ENCODE measurements at places on chromosomes 4 and X.

- no peak for DNase-seq
These were observed 34.4 kb downstream of the RAP2C start for GRCh38 chrX:132184871-132185270.

DNA sequence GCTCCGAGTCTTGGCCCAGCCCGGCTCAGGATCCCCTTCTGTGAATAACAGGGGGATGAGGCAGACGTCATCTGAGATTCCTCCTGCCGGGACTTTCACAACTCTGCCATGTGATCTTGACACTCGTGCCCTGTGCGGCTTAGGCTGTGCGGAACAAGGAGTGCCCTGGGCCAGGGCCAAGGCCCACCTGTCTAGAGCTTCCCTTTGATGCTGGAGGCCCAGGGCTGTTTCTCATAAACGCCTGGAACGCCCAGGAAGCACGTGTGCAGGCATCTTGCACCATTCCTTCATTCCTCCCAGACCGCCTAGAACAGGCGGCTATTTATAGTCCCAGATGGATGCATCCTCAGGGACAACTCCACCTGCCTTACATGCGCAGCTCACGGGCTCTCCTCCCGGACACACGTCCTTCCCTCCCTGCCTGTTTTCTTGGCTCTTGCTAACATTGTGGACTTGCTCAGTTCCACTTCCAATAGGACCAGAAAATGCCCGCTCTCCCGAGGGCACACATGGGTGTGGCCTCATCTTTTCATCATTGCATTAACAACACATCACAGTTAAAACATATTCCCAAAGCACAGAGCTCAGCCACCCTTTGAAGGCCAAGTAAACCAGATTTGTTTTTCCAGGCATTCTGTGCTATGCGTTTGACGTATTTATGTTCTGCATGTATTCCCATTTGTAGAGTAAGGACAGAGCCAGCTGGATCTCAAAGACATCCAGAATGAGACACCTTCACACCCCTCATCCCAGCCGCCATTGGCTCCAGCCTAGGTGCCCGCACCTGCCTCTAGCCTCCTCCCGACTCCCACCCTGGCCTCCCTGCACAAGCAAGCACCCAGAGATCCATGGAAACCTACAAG lies 57.2 kb downstream of the ABLIM2 start:
- DNase-seq: no peak

DNA sequence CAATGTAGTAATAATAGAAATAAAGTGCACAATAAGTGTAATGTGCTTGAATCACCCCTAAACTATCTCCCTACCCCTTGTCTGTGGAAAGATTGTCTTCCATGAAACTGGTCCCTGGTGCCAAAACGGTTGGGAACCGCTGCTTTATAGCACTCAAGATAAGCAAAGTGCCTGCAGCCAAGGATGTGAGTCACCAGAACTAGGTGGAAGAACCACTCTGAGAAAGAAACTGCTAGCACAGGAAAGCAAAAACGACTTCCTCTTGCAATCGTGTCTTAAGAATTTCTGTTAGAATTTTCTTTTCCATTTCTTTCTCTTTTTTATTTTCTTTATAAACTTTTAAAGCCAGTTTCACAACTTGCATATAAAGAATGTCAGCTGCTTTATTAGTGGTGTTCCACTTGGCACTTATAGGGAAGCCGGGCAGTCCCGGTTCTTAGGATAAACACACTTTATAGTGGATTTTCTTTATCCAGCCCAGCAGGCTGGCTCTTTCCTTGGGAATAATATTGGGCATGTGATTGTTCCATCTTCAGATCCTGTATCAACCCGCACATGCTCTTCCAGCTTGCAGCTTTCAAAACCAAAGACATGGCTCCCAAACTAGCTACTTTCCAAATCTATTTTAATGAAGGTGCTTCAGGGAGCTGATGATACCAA lies 32.3 kb upstream of the CXCL8 start:
- DNase-seq: no peak

DNA sequence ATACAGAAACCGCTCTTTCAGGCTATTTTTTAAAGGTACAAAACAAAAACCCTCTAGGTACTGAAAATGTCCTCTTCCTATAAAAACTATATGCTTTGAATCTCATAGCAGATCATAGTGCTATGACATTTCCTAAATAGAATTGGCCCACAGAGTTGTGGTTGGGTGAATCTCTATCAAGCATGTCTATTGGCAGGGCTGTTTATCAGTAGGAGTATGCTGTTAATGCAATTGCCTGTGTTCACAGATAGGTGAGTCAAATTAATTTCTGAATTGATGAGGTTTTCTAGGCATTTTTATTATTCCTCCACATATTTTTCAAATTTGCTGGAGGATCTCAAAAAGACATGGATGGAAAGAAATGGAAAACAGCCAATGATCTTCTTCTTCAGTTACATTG lies 73.9 kb downstream of the QRFPR start:
- no peak for DNase-seq
